Activated T-helper 1 cell treated with anti-CD3 and anti-CD28 coated beads, Interleukin-2, amount 50 U/mL, for 16 hours (primary cell): ENCODE measurements at places on chromosomes 5 and 9.

DNA sequence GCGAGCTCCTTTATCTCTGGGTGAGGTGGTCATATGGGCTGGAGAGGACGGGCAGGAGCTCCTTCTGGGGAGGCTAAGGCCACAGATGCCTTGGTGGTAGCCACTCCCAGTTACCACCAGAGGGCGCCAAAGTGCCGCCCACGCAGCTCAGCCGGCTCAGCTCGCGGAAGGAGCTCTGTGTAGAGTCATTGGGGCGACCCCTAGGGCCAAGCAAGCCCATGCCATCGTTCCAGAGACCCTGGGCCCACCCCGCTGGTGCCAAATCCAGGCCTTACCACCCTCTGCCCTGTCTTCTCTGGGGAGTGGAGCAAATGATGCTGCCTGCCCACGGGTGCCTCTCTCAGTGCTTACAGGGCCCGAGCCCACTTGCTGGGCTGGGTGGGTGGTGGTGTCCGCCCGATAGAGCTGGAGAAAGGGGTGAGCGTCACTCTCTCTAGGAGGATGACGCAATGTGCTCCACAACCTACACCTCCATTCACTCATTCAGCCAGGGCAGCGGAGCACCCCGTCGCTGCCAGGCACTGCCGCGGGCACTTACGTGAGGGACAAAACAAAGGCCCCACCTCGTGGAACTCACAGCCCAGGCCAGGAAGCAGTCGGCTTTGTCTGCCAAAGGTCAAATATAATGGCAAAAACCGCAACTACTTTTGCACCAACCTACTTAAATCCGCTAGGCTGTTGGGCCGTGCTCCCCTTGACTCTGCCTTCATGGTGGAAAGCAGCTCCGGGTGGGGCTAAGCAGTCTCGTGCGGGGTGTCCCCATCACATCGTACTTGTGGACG, 13.8 kb downstream of the TSPAN17 start:
- peak; percentile 56 for DNase-seq

- no peak for DNase-seq
Observed at GRCh38 chr9:129483415-129484351, 137.2 kb downstream of the C9orf50 start.

GRCh38 chr9:23555851-23556250, 270.2 kb downstream of the ELAVL2 start:
- no peak for DNase-seq

DNA sequence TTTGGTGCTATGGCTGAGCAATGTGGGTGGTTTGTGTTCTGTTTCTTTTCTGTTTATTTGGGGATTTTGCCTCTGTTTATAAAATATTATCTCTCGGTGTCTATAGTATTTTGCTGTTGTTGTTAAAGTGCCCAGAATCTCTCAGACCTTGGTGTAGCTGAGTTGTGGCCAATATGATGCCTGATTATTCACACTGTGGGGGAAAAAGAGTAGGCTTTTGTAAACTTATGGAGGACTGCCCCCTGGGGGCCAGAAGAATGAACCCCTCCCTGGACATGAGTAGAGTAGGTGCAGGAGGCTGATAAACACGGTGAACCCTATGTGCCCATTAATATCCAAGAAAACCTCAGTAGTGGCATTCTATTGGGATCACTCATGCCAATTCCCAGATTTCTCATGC, 49.0 kb upstream of the DPYSL3 start:
- no peak for DNase-seq

GRCh38 chr5:132825033-132825833, 5.2 kb downstream of the SHROOM1 start:
- DNase-seq: no peak
